Right renal cortex interstitium (tissue), 3 donors: ENCODE measurements at places on chromosomes 7 and 10. TPM values are rescaled to one million over a fixed set of nuclear protein-coding genes. Genes with fewer than 3 reads are reported as not detected.
A peak's percentile ranks its signal among the peaks of the same experiment; 100 is the strongest.

The THSD7A gene
- polyA plus RNA-seq: 89.8 TPM

DNA sequence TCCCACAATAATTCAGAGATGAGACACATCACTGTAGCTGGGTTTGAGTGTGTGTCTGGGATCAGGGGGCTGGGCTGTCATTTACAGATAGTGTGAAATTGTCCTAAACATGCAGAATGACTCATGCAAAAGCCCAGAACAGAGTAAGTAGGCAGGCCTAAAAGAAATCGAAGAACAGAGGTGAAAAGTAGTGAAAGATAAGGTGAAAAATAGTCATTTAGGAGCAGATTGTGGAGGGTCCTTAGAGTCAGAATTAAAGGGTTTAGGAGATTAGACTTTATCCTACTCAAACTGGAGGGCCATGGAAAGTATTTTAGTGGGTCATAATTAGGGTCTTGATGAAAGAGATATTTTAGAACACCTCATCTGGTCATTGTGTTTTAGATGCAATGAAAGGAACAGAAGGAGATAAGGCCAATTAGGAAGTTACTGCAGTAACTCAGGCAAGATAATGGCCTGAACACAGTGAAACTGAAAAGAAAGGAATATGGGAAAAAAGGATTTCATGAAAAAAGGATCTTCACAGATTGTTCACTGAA, 58.3 kb upstream of the NEBL start:
- no peak for DNase-seq

GRCh38 chr7:98902523-98902922, 24.2 kb downstream of the TRRAP start:
- DNase-seq: no peak

DNA sequence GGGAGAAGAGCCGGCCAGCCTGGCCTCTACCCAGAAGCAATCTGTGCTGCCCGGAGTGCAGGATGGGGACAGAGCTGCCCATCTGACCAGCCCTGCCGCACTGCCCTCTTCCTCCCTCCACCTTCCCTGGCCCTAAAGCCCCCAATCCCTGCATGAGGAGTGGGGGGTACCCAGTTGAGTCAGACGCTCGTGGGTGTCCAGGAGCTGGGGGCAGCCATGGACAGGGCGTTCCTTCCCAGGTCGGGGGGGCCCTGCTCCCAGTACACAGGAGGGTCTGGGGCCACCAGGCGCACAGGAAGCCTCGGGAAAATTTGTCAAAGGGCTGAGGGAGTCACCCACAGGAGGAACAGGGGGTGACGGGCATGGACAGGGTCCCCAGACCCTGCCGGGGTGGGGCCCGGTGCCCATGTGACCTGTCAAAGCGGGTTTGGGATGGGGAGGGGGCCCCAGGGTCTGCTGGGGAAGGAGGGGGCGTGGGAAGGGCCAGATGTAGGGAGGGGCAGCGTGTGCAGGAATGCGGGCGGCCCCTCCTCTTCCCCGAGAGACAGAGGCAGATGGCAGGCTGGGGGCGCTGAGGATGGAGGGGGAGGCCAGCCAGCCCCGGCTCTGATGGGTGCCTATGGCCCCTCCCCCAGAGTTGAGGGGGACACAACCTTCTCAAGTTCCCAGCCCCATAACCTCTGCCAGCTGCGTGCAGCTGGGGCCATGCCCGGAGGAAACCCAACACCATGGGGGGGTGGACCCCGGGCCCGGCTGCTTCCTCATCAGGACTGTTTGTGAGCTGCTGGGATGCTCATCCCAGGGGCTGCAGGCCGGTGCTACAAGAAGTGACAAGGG, 21.5 kb upstream of the GRIFIN start:
- no peak for DNase-seq

DNA sequence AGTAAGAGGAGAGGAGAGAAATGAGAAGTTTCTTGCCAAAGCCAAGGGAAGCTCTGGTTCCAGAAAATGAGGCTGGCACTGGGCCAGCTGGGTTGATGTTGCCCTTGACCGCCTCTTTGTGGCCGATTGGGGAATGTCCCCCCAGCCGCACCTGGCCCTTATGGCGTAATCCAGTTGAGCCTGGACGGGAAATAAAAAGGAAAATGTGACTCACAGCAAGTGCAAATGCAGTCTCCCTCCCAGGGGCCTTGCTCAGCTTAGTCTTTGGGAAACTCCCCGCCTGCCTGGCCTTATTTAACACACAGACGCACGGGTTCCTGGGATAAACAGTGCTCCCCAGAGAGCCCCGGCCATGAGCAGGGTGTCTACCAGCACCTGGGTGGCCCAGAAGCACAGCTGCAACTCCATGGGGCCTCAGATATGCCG, 174.8 kb downstream of the KIAA1217 start:
- DNase-seq: peak; percentile 52

DNA sequence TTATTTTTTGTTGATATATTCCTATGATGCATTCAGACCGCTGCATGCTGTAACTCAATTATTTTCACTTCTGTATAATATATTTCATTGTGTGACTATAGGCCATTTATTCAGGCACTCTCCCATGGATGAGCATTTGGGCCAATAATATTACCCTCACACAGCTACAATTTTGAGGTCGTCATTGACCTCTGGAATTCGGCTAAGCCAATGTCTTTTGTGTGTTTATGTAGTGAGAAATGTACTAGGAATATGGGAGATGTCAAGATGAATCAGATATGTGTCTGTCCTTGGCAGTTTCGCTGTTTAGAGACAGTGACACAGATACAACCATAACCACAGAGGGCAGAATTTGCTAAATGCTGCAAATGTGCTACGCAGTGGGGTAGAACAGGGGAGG, 474.2 kb downstream of the ADRA2A start:
- DNase-seq: no peak
